LHCN-M2 (cell line): ENCODE measurements at places on chromosomes 16 and 17. TPM values are rescaled to one million over a fixed set of nuclear protein-coding genes. Genes with fewer than 3 reads are reported as not detected.

- no peak for DNase-seq
Measured at GRCh38 chr16:29664091-29664921, 1.3 kb downstream of the SPN start.

GRCh38 chr17:72430611-72431432, 310.0 kb downstream of the SOX9 start:
- no peak for DNase-seq

DNA sequence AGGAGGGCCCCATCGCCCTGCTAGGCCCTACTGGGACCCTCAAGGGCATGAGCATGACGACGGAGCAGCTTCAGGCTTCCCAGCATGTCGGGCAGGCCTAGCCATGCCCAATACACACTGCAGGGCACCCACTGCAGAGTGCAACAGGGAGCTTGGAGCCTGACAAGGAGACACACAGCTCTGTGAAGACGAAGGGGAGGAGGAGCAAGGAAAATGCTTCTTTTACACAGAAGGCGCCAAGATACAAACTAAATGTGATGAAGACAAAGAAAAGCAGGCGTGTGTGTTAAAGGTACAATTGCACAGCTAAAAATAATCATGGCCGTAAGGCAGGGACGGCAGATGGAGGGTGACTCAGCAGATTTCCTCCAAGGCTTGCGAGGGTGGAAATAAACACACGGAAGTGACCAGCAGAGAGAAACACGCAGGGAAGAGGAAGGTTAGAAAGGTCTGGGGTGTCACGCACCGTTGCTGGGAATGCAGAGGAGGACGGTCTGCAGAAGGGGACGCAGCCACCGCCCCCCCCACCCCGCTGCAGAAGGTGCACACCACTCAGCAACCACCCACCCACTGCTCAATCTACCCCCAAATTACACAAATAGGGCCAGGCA, 108.5 kb downstream of the ZNF778 start:
- peak; percentile 82 for DNase-seq

DNA sequence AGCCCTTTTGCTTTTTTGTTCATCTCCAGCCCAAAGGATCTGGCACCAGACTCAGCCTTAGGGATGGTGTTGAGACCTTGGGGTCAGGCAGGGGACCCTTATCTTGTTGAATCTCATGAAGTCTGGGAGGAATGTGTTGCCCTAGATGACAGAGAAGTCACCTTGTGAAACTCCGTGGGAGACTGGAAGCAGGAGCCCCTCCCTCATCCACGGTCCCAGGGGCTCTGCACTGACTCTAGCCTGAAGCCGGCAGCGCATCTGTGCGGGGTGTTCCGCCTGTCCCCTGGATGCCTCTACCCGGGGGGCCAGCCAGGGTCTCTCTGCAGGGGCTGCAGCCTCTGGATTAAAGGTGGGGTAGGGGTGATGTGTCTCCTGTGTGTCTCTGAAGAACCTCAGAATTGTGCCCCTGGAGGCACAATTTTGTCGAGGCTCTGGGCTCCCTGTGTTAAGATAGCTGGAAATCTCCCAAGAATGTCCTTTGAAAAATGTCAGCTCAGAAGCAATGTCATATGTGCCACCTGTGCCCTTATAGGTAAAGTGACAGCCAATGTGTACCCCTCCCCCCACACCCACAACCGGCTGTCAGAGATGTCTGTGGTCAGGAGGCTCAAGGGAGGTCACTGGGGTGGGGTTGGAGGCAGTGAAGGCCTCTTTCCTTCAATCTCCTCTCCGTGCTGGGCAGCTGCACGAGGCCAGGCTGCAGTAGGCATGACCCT, 32.1 kb upstream of the CDC42EP4 start:
- peak; percentile 67 for DNase-seq

- peak; percentile 98 for DNase-seq
Measured at GRCh38 chr17:35254107-35254773, 11.4 kb downstream of the SLFN5 start.

- no peak for DNase-seq
Measured at GRCh38 chr17:45408611-45409421, 23.9 kb downstream of the ARHGAP27 start.

The GP2 gene
- total RNA-seq: not detected in 2 replicates

The BIRC5 gene
- total RNA-seq: 179 and 192 TPM in 2 replicates

The NOD2 gene
- total RNA-seq: 0.26 and 0.80 TPM in 2 replicates

The FOXJ1 gene
- 0.26 TPM in 1 of 2 replicates, not detected in the other for total RNA-seq
